Heart left ventricle (tissue), 16 donors: ENCODE measurements at places on chromosomes 5 and 9. TPM values are rescaled to one million over a fixed set of nuclear protein-coding genes. Genes with fewer than 3 reads are reported as not detected.

DNA sequence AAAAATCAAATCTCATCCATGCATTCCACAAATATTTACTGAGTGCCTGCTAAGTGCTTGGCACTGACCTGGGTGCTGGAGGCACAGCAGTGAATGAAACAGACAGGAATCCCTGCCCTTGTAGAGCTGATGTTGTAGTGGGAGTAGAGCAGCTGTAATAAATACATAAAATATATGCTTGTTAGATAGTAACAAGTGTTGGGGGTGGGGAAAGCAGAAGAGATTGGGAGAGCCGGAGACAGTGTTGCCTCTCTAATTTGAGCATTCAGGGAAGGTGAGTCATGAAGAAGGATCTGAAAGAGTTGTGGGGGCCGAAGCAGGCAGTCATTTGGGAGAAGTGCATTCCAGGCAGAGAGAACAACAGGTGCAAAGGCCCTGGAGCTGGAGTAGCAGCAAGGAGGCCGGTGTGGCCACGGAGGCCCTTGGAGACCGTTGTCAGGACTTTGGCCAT is 97.9 kb downstream of the ZNF618 start:
- DNase-seq, result no peak

- no peak for DNase-seq
Measured at GRCh38 chr5:17665836-17666235, 31.6 kb downstream of the TAF11L14 start.

TSSK1B gene
- not detected for total RNA-seq

DNA sequence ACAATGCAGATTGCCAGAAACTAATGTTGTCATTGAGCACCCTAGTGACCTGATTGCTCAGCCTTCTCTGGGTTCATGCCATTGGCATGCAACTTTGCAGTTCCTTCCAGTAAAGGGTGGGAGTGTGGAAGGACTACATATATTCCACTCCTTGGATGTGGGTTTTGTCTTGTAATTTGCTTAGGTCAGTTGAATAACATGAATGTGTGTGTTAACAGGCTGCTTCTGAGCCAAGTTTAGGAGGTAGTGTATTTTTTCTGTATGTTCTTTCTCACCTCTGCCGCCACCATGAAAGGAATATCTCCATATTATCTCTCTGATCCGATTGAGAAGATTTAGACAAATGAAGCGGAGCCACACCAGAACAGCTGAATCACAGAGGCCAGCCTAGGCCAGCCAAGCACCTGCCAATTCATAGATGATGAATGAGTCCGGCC is 1929.6 kb upstream of the CDH6 start:
- DNase-seq, result no peak

- no peak for DNase-seq
Measured at GRCh38 chr5:97078958-97079743, 63.3 kb downstream of the LIX1 start.

NUTM2F gene
- total RNA-seq, result not detected

DNA sequence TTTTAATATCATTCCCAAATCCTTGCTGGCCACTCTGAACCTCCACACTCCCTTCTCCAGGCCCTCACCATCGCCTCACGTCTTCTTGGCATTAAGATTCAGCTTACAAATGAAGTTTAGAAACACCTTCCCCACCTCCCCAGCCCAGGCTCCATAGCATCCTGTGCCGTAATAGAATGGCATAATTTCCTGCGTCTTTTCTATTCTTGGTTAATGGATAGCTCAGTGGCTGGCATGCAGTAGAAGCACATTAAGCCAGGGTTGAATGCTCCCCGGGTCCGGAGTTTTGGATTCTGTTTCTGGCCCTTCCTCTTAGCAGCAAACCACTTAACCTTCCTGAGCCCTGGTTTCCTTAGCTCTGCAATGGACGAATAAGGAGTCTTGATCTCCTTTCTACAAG is 13.8 kb downstream of the WWC1 start:
- no peak for DNase-seq

SLC6A19 gene
- not detected for total RNA-seq

DNA sequence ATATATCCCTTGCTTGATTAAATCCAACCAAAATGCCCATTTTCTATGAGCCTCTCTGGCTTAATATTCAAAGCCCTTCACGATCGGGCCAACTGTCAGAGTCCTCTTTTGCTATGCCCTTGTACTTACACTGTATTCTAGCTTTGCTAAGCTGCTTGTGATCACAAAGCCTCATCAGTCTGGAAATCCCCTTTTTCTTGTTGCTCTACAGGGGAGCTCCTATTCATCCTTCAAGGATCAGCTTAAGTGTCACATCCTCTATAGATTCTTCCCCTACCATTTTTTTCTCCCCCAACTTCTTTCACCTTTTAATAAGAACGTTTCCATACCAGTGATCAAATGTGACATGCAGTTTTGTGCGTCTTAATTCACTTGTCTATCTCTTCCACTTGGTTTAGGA is 450.4 kb upstream of the CHD1 start:
- DNase-seq, result no peak

- DNase-seq, result peak; percentile 28
Measured at GRCh38 chr5:176675676-176676360, 28.5 kb downstream of the TSPAN17 start.

GRCh38 chr9:72856972-72857623 is 95.8 kb downstream of the ALDH1A1 start:
- DNase-seq, result peak; percentile 23

DNA sequence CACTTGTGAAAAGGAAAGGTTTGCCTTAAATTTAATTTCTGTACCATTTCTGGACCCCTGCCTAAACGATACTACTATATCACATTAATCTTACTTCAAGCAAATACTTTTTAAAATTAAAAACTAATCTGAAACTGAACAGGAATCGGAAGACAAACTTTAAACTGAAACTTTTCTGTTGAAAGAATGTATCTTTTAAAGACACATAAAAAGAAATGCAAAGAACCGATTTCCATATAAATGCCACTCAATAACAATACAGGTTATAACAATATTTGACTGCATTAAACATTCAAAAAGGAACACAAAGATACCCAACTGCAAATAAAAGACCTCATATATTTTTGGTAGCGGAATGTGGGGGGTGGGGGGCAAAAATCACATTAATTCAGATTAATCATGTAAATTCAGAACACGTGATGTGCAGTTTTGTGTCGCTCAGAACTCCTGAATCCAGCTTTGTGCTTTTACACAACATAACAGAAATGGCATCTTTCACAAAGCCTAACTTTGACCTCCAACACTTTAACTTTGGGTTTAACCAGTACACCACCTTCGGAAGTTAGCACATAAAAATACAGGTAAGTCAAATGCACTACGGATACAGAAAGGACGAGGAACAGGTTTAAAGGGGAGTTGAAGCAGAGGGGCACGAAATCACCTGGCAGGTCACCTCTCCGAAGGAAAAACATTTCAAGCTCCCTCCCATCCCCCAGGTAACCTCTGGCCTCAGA is 925 bp downstream of the LIFR start:
- no peak for DNase-seq

DNA sequence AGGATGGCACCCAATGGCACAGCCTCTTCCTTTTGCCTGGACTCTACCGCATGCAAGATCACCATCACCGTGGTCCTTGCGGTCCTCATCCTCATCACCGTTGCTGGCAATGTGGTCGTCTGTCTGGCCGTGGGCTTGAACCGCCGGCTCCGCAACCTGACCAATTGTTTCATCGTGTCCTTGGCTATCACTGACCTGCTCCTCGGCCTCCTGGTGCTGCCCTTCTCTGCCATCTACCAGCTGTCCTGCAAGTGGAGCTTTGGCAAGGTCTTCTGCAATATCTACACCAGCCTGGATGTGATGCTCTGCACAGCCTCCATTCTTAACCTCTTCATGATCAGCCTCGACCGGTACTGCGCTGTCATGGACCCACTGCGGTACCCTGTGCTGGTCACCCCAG is 25.4 kb downstream of the HRH2 start:
- DNase-seq, result no peak

- no peak for DNase-seq
Measured at GRCh38 chr5:157113002-157113401, 4.2 kb upstream of the HAVCR2 start.
